ENCODE measurements at places on chromosomes 11 and 22. TPM values are rescaled to one million over a fixed set of nuclear protein-coding genes. Genes with fewer than 3 reads are reported as not detected.

GRCh38 chr11:16173798-16174197 lies 182.5 kb downstream of the SOX6 start:
- no peak for DNase-seq

The SOX6 gene
- 0.27 TPM for total RNA-seq

DNA sequence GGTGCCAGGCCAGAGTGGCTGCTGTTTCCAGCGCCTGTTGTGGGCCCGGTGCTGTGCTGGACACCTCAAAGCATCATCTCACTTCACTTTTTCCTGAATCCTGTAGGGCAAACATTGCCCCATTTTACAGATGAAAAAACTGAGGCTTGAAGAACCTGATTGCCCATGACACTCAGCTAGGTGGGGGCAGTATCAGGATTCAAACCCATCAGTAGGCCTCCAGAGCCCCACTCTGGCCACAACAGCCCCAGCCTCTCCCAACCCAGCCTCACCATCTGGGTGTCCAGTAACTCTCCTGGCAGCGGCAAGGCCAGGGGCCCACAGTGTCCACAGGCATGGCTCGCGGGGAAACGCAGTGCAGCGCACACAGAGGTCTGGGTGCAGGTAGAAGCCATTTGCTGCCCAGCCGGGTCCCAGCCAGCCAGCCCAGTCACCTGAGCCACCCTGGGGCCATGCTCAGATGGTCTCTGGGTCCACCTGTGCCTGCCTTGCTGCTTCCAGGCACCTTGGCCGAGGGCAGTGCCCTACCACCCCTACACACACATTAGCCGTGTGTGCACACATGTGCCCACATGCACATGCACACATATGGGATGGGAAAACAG lies 11.5 kb downstream of the SLC22A12 start:
- DNase-seq: no peak

The SLC22A25 gene
- total RNA-seq: not detected

DNA sequence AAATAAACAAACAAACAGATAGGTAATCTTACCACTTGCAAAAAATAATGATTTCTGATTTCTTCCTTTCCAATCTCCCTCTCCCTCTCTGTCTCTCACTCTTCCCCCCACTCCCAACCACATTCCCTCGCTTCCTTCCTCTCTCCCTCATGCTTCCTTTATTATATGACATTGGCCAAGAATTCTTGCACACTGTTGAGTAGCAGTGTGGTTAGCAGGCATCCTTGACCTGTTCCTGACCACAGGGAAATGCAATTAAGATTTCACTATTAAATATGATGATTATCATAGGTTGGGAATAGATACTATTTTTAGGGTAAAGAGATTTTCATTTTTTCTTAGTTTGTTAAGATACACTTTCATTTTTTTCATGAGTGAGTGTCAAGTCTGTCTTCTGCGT lies 14.7 kb upstream of the PLAAT4 start:
- no peak for DNase-seq

DNA sequence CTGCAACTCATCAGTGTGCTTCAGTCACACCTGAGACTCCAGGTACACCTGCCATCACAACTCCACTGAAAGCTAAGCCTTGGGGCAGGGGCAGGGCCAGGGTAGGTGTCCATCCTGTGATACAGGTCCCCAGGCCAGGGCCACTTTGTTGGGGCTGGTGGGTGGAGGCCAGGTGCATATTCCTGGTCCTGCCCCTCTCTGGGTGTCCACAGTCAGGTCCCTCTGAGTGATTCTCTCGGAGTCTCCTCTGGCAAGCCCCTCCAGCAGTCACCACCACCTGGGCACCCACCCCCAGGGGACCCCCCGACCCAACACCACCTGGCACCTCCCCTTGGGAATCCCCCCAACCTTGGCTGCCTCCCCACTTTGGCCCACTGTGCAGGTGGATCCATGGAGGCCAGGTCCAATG lies 9.5 kb upstream of the ACR start:
- no peak for DNase-seq

GRCh38 chr22:23175817-23176644 lies 4.3 kb upstream of the BCR start:
- no peak for DNase-seq

DNA sequence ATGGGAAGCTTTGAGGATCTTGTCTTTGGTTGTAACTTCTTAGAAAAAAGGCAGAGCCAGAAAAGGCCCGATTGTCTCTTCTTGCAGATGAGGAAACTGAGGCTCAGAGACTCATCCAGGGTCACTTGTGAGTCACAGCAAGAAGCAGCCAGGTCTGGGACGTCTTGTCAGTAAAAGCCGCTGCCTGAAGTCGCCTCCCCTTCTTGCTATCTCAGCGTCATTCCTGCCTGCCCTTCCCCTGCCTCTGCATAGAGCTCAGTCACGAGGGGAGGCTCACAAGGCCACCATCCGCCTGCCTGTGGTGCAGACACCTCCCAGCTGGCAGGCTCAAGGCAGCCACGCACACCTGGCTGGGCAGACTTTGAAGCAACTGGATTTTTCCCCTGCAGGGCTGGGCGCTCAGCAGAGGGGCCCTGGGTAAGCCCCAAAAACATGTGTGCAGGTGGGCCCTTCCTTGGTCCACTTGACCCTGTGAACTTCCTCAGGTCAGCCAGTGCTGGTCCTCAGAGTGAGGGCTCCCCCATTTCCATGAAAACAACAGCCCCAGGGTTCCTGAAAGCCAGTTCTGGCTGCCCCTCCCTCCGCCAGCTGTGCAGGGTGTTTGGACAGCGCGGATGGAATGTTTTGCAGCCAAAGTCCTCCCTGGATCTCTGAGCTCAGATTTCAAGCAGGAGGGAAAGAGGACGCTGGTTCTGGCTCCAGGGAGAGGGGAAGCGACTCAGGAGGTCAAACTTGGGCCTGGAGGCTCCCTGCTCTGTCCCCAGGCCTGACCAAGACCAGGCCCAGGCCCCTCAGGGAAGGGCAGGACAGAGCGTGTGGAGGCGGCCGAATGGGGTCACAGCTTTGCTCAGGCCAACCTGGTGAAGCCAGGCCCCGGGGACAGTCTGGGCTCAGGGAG lies 6.0 kb upstream of the RAB3IL1 start:
- no peak for DNase-seq

- DNase-seq: no peak
Measured at GRCh38 chr22:28956506-28956905, 73.1 kb downstream of the ZNRF3 start.

All from hematopoietic multipotent progenitor cell (in vitro differentiated cells).